ENCODE measurements at places on chromosomes 3 and 15.

DNA sequence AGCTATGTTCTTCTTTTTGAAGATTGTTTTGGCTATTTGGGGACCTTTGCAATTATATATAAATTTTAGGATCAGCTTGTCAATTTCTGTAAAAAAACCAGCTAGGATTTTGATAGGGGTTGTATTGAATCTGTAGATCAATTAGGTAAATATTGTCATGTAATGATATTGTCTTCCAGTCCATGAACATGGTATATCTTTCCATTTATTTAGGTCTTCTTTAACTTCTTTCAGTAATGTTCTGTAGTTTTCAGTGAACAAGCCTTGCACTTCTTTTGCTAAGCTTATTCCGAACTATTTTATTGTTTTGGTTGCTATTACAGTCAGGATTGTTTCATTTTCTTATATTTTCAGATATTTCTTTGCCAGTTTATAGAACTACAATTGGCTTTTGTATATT lies 175.8 kb upstream of the RARB start:
- DNase-seq = no peak

DNA sequence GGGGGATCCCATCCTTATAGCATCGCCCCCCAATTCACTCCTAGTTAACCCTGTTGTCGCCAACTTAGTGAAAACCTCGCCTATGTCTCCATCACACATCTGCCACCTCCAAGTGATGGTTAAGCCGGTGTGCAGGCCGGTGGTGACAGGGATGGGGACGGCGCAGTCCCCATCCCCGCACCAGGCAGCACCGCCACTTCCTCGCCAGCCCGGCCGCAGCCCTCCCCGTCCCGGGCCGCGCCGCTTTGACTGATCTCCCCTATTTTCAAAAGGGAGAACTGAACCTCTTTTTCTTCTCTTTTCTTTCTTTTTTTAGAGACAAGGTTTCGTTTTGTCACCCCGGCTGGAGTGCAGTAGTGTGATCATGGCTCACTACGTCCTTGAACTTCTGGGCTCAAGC lies 11.3 kb upstream of the MOBP start:
- DNase-seq = no peak

DNA sequence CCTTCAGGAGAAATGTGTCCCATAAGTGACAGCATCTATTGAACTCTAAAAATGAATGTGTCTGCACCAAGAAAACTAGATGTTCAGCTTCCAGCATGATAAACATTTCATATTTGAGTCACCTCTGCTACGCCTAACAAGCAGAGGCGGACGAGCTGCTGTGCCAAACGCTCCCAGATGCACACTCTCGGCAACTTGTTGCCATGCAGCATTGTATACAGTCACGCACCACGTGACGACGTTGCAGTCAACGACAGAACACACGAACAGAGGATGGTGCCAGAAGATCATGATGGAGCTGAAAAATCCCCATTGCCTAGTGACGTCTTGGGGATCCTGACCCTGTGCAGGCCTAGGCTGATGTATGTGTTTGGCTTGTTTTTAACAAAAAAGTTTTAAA lies 137.5 kb downstream of the XXYLT1 start:
- DNase-seq = no peak

GRCh38 chr3:56927855-56928254 lies 126.1 kb upstream of the ARHGEF3 start:
- no peak for DNase-seq

DNA sequence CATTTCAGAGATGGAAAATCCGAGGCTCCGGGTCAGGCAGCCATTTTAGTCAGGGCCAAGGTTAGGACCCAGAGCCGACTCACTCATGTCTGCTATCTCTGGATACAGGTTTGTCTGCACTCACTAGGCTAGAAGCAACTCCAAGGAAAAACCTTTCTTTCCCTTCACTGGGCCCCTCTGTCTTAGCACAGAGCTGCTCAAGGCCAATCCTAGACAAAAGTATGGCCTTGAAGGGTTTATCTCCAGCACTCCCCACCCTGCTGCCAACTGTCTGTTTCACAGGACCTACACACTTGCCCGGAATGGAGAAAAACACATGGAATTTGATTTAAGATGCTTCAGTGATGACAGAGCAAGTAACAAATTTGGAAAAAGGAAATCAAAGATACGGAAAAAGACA lies 25.6 kb downstream of the ACAN start:
- DNase-seq = no peak

- DNase-seq = no peak
These were observed 16.4 kb downstream of the CLK3 start for GRCh38 chr15:74631935-74632560.

DNA sequence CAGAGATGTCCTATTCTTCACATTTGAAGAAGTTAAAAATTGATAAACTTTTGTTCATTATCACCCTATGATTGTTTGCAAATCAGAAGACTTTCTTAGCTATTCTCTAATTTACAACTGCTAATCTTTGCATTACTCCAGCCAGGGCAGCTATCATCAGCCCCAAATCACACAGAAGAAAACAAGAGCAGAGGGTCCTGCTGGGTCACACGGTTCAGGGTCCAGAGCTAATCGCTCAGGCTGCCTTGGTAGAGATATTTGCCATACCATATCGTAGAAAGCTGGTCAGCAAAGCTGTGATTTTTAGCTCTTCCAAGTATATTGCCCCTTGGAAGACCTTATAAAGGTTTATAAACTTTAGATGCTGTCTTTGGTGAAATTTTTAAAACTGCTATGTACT lies 181.4 kb downstream of the MAGI1 start:
- no peak for DNase-seq

GRCh38 chr3:20022954-20023622 lies 11.0 kb upstream of the PP2D1 start:
- DNase-seq = no peak

- DNase-seq = no peak
These were observed 110.8 kb downstream of the ANP32A start for GRCh38 chr15:68709876-68710275.

- DNase-seq = no peak
These were observed 57.4 kb upstream of the NR2C2 start for GRCh38 chr3:14889943-14890342.
